ENCODE measurements at places on chromosomes 12 and 14. TPM values are rescaled to one million over a fixed set of nuclear protein-coding genes. Genes with fewer than 3 reads are reported as not detected.

DNA sequence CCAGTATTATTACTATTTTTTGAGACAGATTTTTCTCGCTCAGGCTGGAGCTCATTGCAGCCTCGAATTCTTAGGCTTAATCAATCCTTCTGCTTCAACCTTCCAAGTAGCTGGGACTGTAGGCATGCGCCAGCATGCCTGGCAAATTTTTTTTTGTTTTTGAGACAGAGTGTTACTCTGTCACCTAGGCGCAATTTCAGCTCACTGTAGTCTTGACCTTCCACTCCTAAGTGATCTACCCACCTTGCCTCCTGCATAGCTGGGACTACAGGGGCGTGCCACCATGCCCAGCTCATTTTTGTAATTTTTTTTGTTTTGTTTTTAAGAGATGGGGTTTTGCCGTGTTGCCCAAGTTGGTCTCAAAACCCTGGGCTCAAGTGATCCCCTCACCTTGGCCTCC lies 15.2 kb downstream of the ERC1 start:
- no peak overlapping the region for H3K27ac ChIP-seq
- no peak overlapping the region for H3K4me3 ChIP-seq
- DNase-seq: no peak

DNA sequence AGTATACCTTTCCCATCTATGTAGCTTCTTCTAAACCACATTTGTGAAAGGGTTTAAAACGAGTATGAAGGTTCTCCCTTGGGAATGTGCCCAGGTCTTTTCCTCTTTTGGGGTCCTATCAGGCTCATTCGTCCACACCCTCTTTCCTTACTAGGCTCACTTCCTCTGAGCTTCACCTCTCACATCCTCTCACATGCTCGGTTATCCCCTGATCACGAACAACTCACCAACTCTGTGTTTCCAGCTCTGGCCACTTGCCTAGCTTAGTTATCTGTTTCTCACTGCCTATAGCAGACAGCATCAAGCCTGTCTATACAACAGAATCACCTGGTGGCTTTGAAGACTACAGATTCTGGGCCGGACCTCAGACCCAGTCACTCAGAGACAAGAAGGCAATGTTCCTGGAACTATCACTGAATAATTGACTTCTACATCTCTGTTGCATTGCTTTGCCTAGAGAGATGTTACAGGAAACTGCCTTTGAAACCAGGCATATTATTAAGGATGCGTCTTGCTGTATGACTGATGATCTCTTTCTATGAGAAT lies 158.2 kb downstream of the FOXN3 start:
- no peaks in the 10 kb centered on the region for H3K27me3 ChIP-seq
- H3K4me1 ChIP-seq: no peaks in the 10 kb centered on the region

DNA sequence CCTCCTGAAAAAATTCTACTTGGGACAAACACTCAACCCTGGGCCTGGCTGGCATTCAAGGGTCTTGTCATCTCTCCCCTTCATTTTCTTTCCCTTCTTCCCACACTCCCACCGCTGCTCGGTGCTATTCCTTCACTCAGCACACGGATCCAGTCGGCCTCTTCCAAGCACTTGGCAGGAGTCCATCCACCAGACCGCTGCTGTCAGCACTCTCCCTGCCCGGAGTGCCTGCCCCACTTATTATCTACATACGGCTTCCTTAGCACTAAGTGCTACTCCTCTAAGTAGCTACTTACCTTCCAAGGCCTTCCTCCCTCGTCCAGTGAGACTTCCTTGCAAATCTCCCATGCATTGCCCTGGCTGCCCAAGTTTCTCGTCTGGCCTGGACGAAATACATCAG lies 29.8 kb downstream of the CALM1 start:
- no peaks in the 10 kb centered on the region for H3K4me1 ChIP-seq
- no peaks in the 10 kb centered on the region for H3K27me3 ChIP-seq

- H3K27me3 ChIP-seq: no peaks in the 10 kb centered on the region
- no peak overlapping the region for H3K4me3 ChIP-seq
- H3K4me1 ChIP-seq: no peaks in the 10 kb centered on the region
- no peak overlapping the region for H3K27ac ChIP-seq
Measured at GRCh38 chr12:27894309-27894708, 78.2 kb downstream of the PTHLH start.

GRCh38 chr14:68929623-68930307 lies 49.3 kb downstream of the ACTN1 start:
- H3K4me3 ChIP-seq: no peak overlapping the region
- no peak for DNase-seq
- no peaks in the 10 kb centered on the region for H3K36me3 ChIP-seq
- H3K4me1 ChIP-seq: no peaks in the 10 kb centered on the region

Gene NPAS3
- 1.8 TPM for total RNA-seq

- H3K4me3 ChIP-seq: no peak overlapping the region
- DNase-seq: no peak
- no peak overlapping the region for H3K27ac ChIP-seq
Measured at GRCh38 chr12:9342614-9343353, 134.6 kb upstream of the PZP start.

Gene PTGER2
- total RNA-seq: 5.4 TPM

DNA sequence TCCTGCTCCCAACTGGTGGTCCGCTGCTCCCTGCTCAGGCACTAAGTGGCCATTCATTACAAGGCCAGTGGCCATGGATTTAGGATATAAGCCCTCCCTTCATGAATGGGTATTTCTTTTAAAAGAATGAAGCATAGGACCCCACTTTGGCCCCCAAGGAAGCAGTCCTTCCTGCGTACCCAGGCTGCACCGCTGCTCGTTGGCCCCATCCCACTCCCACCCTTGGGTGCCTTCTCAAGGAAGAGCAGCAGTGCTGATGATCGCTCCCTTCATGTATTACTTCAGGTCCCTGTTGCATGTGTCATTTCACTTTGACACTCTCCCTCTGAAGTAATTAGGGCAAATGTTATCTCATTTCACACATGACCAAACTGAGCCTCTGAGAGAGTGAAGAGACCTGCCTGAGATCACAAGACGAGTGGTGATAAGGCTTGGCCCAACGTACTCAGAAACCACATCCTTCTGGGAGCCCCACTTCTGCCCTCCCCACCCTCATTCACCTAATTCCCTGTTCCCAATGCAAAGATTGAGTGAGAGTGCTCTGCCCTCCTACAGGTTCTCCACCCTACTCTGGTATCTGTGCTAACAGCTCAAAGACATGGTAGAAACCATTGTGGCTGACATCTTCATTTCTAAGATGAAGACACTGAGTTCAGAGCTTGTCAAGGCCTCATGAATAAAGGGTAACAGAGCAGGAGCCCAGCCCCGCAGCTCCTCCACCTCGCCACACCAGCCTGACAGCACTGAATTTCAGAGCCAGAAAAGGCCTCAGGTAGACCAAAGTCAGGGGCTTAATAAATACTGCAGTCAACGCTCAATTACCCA lies 10.3 kb upstream of the KRT2 start:
- peaks cover 14% of the 10 kb centered on the region for H3K27me3 ChIP-seq
- no peaks in the 10 kb centered on the region for H3K36me3 ChIP-seq
- DNase-seq: no peak
- H3K4me3 ChIP-seq: no peak overlapping the region
- H3K4me1 ChIP-seq: no peaks in the 10 kb centered on the region

GRCh38 chr12:96190413-96191108 lies 3.6 kb upstream of the ELK3 start:
- H3K27me3 ChIP-seq: no peaks in the 10 kb centered on the region
- H3K36me3 ChIP-seq: no peaks in the 10 kb centered on the region
- no peak overlapping the region for H3K27ac ChIP-seq
- DNase-seq: no peak
- no peaks in the 10 kb centered on the region for H3K4me1 ChIP-seq

GRCh38 chr14:104098272-104099095 lies 13.0 kb downstream of the ASPG start:
- no peak for DNase-seq
- H3K27me3 ChIP-seq: peaks cover 5% of the 10 kb centered on the region
- H3K4me3 ChIP-seq: no peak overlapping the region
- H3K4me1 ChIP-seq: peaks cover 3% of the 10 kb centered on the region
- H3K36me3 ChIP-seq: no peaks in the 10 kb centered on the region

GRCh38 chr14:77878783-77879182 lies 78.9 kb downstream of the ADCK1 start:
- no peaks in the 10 kb centered on the region for H3K4me1 ChIP-seq
- no peak overlapping the region for H3K27ac ChIP-seq
- no peaks in the 10 kb centered on the region for H3K36me3 ChIP-seq

Gene PPTC7
- 11.2 TPM for total RNA-seq
